ENCODE measurements at places on chromosomes 3 and 15. TPM values are rescaled to one million over a fixed set of nuclear protein-coding genes. Genes with fewer than 3 reads are reported as not detected.

TP63 gene
- 0.30 TPM for polyA plus RNA-seq

BUB1B gene
- polyA plus RNA-seq = 69.3 TPM

GHSR gene
- not detected for polyA plus RNA-seq

DNA sequence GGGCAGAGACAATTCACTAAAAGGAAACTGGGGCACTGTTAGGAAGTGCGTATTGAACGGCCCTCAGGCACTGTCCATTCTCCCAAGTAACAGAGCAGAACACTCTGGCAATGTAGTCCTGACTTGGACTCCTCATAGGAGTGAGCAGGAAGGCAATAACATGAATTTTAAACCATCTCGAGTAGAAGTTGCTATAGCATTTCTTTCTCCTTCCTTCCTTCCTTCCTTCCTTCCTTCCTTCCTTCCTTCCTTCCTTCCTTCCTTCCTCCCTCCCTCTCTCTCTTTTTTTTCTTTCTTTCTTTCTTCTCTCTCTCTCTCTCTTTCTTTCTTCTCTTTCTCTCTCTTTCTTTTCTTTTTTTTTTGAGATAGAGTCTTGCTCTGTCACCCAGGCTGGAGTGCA is 46.4 kb upstream of the TRA2B start:
- no peak for DNase-seq

DNA sequence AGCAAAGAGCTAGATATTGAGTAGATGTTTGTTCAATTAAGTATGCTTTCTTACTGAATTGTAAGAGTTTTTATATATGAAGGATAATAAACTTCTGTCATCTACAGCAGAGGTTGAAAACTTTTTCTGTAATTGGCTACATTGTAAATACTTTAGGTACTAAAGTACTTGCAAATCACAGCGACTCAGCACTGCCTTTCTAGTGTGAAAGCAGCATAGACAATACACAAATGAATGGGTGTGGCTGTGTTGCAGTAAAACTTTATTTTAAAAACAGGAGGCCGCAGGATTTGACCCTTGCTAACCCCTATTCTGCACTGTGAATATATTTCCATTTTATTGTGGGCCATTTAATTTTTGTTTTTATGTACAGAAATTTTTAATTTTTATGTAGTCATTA is 104.3 kb upstream of the TMC3 start:
- DNase-seq = peak; percentile 24

Measured in GM23338 (cell line).